ENCODE measurements at places on chromosomes 2 and 18.
A peak's percentile ranks its signal among the peaks of the same experiment; 100 is the strongest.

- no peak for DNase-seq
Observed at GRCh38 chr2:231600619-231601355, 8.1 kb downstream of the TEX44 start.

- no peak for DNase-seq
Observed at GRCh38 chr2:229566370-229566769, 148.0 kb downstream of the DNER start.

DNA sequence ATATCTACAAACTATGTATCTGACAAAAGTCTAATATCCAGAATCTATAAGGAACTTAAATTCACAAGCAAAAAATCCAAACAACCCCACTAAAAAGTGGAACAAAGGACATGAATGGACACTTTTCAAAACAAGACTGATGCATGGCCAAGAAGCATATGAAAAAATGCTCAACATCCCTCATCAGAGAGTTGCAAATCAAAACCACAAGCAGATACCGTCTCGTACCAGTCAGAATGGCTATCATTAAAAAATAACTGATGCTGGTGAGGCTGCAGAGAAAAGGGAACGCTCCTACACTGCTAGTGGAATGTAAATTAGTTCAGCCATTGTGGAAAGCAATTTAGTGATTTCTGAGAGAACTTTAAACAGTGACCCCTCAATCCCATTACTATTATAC lies 56.5 kb downstream of the CCBE1 start:
- no peak for DNase-seq

GRCh38 chr2:219029829-219030165 lies 11.5 kb downstream of the CFAP65 start:
- peak; percentile 89 for DNase-seq

DNA sequence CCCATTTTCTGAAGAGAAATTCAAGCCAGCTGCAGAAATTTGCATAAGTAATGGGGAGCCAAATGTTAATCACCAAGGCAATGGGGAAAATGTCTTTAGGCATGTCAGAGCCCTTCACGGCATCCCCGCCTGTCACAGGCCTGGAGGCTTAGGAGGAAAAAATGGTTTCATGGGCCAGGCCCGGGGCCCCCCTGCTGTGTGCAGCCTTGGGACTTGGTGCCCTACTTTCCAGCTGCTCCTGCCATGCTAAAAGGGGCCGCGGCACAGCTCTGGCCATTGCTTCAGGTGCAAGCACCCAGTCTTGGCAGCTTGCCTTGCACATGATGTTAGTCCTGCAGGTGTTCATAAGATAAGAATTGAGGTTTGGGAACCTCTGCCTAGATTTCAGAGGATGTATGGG lies 1235.7 kb downstream of the DPP10 start:
- DNase-seq: no peak

DNA sequence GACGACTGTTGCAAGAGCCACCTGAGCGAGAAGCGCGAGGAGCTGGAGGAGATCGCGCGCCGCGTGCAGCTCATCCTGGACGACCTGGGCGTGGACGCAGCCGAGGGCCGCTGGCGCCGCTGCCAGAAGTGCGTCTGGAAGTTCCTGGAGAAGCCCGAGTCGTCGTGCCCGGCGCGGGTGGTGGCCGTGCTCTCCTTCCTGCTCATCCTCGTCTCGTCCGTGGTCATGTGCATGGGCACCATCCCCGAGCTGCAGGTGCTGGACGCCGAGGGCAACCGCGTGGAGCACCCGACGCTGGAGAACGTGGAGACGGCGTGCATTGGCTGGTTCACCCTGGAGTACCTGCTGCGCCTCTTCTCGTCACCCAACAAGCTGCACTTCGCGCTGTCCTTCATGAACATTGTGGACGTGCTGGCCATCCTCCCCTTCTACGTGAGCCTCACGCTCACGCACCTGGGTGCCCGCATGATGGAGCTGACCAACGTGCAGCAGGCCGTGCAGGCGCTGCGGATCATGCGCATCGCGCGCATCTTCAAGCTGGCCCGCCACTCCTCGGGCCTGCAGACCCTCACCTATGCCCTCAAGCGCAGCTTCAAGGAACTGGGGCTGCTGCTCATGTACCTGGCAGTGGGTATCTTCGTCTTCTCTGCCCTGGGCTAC lies 1.2 kb downstream of the KCNF1 start:
- no peak for DNase-seq

DNA sequence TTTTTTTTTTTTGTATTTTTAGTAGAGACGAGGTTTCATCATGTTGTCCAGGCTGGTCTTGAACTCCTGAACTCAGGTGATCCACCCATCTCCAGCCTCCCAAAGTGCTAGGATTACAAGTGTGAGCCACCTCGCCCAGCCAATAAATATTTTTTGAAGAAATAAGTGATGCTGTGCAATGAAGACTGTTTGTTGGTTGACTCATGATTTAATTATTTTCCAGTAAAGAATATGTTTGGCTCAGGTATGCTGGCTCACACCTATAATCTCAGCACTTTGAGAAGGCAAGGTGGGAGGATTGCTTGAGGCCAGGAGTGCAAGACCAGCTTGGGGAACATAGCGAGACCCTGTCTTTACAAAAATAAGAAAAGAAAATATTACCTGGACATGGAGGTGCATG lies 41.8 kb upstream of the LPIN2 start:
- no peak for DNase-seq
